Muscle of back (tissue), 13 donors: ENCODE measurements at places on chromosomes 2 and 18.

DNA sequence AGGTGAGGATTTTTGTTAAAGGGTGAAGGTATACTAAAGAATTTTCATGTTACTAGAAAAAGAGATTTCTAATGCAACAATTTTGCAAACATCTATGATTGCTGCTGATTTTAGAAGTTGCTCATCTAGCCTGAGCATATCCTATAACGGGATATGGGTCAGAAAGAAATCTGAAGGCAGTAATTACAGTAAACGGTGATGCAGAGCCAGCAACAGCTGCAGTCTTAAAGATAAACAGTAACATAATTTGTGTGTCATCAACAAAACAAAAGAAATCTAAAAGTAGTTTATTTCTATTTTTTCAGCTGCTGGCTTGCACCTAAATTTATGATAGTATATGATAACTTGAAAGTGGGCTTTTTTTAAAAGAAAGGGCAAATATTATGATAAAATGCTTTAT, 215.7 kb downstream of the SLC4A10 start:
- peak; percentile 2 for DNase-seq

GRCh38 chr18:46301081-46301480, 196.9 kb downstream of the HAUS1 start:
- DNase-seq: no peak

- DNase-seq: no peak
These were observed 105.0 kb downstream of the LAMA3 start for GRCh38 chr18:23793985-23794867.

DNA sequence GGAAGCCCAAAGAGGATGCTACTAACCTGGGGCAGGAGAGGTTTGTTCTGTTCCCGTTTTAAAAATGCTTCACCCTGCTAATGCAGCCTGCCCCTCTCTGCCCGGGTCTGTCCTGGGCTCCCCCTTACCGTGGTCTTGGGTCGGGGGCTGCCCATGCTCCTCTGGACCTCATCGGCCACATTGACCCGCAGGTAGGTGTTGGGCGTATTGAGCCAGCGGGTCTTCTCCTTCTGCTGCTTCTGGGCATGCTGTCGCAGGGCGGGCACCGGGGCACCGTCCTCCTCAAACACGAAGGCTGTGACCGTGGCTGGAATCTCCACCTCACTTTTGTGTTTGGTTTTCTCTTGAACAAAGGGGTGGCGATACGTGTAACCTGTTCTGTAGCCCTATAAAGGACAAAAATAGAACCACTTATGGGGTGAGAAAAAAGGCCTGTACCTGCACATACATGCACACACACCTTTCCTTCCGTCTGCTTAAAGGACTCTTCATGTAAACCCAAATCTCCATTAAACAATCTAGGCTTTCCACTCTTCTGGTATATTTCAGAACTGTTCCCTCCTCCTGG, 89.3 kb downstream of the ADD2 start:
- DNase-seq: no peak

- DNase-seq: no peak
These were observed 118.3 kb upstream of the FAM136A start for GRCh38 chr2:70420143-70420542.

- DNase-seq: no peak
These were observed 202.9 kb upstream of the HDAC4 start for GRCh38 chr2:239603411-239604356.

- no peak for DNase-seq
These were observed 19.6 kb upstream of the TEX44 start for GRCh38 chr2:231573096-231573495.

- no peak for DNase-seq
These were observed 12.4 kb downstream of the DPYSL5 start for GRCh38 chr2:26860211-26860850.

DNA sequence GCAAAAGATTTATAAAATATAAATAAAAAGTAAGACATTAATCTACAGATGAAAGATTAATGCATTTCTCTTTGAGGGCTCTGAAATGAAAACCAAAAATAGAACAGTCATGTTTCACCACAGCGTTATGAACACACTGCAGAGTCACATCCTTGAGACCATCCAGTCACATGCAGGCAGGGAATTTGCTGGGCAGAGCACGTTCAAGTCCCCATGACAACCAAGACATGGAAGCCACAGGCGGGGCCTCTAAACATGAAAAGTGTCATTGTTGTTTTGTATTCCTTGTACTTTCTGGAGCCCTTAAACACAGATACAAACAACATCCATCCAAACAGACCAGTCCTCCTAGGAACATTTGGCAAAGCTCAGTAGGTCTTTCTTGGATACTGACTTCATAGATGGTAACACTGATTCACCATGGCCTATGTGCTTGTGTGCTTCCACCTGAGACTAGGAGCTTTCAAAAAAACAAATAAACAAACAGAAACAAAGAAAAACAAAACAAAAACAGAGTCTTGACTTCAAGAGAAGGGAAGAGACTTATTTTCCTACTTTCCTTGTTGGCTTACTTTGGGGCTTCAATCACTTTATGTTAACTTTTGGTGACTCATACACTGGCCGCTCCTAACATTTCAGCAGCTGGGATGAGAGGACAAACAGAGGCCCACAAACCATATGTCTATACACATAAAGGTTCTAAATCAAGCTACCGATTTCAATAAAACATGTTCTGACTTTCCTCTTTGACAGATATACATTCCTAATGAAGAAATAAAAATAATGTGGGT, 99.5 kb upstream of the CCDC85A start:
- DNase-seq: no peak

- DNase-seq: no peak
These were observed 28.7 kb downstream of the CDK15 start for GRCh38 chr2:201835066-201835465.

- no peak for DNase-seq
These were observed 249.2 kb downstream of the TXNL1 start for GRCh38 chr18:56389190-56389589.

GRCh38 chr2:82278416-82278815, 1973.9 kb upstream of the LRRTM1 start:
- DNase-seq: no peak

DNA sequence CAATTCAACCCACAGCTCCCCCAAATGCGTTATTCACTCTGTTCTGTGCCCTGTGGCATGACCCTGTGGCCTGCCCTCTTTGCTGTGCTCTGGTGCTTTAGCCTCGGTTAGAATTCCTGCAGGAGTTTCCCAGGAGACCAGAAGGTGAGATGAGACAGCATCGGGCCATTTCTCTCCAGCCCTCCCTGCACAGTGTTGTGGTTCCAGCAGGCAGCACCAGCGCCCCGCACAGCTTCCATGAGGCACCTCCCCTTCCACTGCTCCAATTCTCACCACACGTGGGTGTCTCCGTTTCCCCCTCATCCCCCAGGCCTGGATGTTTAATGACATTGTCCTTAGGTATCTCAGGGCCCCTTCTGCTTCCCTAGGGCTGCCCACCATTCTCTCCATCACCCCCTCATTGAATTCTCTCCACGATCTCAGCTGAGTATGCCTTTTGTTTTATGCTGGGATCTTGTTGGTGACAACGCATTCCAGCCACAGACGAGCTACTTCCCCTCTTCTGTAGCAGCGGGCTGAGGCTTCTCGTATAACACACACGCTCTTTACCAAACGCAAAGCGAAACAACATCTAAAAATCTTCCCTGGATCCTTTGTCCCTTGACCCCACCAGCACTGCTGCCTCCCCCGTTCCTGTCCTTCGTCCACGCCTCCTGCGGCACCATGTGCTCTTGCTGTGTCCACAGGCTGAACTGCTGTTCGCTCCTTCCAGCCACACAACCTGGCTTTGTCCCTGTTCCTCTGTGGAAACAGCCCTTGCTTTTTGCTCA, 35.1 kb downstream of the ACKR3 start:
- DNase-seq: no peak

- DNase-seq: peak; percentile 91
These were observed 24.9 kb downstream of the CIDEA start for GRCh38 chr18:12278741-12279682.

GRCh38 chr18:8361941-8362471, 247.2 kb upstream of the RAB12 start:
- DNase-seq: no peak

- no peak for DNase-seq
These were observed 228.2 kb downstream of the DOK6 start for GRCh38 chr18:69628774-69629359.

DNA sequence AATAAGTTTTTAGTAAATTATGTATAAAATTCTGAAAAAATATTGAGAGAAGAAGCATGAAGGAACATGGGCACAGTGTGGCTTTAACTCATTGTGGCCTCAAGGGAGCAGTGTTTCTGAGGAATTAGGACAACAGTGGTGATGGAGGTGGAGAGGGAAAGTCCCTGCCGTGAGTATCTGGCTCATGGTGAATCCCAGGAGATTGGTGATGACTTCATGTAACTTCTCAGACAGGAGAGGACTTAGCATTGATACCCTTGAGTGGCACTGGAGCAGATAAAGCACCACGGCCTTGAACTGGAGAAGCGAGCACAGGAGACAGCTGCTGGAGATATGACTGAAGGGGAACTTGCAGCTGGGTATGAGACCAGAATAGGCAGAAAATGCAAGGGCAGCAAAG, 35.0 kb upstream of the LRP1B start:
- no peak for DNase-seq

DNA sequence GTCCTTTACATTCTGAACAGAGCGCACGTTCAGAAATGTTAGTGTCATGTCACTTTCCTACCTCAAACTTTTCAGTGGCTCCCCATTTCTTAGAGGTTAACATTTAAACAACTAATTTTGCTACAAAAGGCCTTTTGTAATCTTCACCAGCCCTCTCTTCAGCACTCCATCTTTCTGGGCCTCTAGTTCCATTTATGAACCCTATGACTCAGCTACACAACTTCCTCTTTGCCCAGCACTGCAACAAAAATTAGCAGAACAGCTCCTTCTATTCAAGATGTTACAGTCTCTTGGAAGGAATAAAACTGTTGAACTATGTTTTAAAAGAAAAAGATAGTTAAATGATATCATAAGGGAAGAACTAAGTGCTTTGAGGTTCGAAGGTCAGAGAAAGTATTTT, 139.9 kb downstream of the VWC2L start:
- DNase-seq: no peak

- no peak for DNase-seq
These were observed 452 bp downstream of the RAPH1 start for GRCh38 chr2:203534621-203535077.

- DNase-seq: no peak
These were observed 35.7 kb upstream of the TAF4B start for GRCh38 chr18:26190506-26190905.

GRCh38 chr2:193371200-193371599, 1176.5 kb upstream of the TMEFF2 start:
- DNase-seq: no peak

DNA sequence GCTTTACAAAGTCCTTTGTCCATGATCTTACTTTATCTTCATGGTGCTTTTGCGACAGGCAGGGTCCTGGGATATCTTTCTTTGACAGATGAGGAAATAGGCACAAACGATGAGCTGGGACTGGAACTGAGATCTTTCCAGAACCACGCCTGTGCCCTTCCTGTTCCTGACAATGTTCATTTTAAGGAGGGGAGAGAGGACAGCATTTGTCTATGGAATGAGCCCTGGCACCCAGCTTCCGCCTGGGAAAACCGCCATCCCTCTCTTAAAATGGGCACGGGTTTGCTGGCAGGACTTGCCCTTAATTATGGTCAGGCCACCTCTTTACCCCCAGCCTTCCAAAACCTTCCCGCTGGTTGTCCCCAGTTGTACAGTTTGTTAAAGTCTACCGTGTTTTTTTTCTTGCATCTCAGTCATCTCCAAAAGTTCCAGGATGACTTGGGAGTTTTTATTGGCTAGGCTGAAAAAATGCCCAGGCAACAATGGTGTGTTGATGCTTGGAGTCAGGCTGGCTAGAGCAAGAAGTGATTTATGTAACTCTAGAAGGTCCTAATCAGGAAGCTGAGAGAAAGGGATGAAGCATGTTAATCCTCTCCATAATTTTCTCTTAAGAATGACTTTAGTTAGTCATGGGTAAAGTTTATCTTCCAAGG, 264.9 kb upstream of the EPAS1 start:
- no peak for DNase-seq

DNA sequence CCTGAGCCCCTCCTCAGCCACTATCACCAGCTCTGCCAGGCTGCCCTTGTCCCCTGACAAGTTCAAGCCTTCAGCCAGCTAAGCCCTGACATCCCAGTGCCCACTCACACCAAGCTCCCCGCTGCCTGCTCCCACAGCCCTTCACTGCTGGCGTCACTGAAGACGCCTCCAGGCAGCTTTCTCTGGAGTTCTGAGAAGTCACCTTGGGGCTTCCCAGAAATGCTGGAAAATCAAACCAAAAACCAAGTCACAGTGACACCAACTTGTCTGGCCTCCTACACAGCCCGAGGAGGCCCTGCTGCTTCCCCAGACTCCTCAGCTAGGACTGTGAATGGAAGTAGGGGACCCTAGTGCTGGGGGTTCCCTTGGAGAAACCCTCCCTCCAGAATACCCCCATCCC, 2.2 kb upstream of the TNS1 start:
- no peak for DNase-seq

DNA sequence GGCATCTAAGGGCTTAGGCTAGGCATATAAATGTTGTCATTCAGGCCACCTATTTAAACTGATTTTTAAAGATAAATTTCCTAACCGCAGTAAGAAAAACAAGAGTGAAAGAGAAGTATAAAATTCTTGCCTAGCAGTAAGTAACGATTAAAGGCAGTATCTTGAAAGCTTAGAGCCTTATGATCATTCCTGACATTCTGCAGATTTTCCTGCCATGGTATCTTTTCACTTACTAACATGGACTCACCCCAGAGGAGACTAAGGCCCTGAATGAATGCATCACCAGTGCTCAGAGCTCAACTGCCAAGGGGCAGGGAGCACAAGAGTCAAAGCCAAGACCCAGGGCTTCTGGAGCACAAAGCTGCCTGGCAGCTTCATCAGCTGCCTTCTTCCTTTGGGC, 133.1 kb downstream of the GCA start:
- DNase-seq: no peak

DNA sequence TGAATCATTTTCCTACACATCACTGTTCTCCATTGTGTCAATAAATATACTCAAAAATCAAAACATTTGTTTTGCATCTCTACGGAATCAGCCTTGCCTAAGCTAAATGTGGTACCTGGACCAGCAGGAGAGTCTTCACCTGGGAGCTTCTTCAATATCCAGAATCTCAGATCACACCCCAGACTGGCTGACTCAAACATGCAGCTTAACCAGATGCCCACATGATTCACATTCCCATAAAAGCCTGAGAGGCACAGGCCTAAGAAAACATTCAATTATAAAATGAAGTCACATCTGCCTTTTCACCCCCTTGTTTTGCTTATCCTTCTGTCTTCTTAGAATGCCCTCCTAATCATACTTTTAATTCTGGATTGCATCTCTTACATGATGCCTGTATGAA, 1045.5 kb upstream of the NXPH2 start:
- DNase-seq: no peak

DNA sequence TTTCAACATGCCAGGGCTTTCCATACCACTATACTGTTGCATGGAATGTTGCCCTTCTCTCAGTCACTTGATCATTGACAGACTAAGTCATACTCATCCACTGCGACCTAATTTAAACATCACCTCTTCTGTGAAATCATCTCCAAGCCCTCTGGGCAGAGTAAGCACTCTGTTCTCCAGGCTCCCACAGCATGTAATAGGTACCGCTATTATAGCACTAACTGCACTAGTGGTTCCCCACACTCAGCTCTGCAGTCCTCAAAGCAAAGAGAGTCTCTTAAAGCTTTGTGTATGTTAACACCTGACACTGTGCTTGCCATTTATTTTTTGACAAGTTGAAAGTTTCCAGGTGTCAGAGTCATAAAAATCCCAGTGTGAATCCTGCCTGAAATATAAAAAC, 947.2 kb downstream of the ERBB4 start:
- DNase-seq: no peak

GRCh38 chr18:51053814-51054213, 23.8 kb downstream of the SMAD4 start:
- no peak for DNase-seq
